AML-193 (cell line): ENCODE measurements at places on chromosomes 12 and 14.

DNA sequence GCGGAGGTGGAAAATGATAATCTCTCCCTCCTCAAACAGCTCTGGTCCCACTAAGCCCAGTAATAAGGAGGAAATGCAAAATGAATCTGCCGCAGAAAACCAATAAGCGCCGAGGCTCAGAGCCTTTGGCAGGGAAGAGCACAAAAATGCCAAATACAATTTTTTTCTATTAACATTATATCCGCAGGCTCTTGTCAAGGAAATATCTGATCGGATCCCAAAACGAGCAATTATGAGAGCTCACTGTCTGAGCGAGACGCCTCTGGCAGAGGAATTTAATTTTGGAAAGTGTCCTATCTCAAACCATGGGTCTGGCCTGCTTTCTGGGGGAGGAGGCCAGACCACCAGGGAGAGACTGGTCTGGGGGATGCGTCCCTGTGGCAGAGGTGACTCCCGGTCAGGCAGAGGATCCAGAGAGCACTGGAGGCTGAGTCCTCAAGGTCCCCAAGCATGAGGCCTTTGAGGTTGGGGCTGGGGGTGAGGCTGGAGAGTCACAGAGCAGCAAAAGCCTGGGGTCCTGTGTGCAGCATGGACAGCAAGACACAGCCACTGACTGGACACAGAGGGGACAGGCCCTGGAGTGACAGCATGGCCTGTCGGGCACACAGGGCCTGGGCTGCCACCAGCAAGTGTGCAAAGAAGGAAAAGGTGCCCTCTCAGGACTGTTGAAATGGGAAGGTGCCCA lies 342.8 kb upstream of the SFSWAP start:
- no peak for DNase-seq

DNA sequence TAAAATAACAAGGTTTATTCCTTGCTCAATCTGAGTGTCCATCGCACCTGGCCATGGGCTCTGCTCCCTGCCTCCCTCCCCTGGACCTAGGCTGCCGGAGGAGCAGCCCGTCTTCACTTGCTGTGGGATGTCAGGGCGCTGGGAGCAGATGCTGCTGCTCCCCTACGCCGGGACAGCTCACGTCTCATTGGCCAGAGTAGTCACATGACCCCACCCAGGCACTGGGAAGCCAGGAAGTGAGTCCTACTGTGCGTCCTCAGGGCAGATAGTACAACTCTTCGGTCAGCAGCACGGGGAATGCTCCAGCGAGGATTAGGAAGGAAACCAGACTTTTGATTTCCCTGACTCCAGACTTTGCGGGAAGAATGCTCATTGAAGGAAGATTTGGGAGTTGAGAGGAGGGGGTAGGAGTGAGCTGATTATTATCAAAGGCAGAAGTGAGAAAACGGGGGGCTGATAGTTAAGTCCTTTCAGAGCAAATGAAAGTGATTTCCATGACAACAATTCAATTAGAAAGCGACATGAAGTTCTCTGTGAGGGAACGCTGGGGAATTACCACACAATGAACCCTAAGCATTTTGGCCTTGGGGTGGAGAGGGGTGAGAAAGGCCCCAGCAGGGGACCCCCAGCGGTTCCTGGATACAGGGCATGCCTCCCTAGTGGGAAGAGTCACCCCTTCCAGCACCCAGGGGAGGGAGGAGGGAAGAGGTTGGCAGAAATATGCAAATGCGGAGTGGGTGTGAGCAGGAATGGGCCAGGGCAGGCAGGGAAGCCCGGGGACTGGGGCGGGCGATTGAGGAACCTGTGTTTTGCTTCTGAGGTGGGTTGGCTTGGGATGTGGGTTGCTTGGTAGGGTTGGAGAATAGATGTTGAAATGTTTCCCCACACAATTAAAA lies 215.5 kb downstream of the AACS start:
- no peak for DNase-seq

DNA sequence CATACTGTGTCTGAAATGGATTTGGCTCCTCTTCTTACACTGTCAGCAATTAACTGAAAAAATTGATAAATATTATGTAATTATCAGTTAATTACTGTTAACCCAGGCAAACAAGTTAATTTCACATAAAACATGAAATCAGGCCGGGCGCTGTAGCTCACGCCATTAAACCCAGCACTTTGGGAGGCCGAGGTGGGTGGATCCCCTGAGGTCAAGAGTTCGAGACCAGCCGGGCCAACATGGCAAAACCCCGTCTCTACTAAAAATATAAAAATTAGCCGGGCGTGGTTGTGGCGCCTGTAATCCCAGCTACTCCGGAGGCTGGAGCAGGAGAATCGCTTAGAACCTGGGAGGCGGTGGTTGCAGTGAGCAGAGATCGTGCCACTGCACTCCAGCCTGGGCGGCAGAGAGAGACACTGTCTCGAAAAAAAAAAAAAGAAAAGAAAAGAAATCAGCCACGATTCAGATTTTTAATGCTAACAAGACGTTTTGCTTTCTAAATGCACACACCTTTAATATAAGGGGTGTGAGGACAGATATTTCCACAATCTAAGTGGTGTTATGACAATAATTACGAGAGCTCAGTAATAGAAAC lies 473 bp upstream of the TMEM19 start:
- DNase-seq = no peak

- DNase-seq = peak; percentile 51
These were observed 6.3 kb upstream of the ITGB7 start for GRCh38 chr12:53213348-53213747.

- peak; percentile 66 for DNase-seq
These were observed at the start of gene TOMM20L for GRCh38 chr14:58395812-58396788. TOMM20L (plus strand) TSS chr14:58395930; CDS start chr14:58395958, 28 bp downstream.

- DNase-seq = no peak
These were observed 73.8 kb upstream of the SRSF5 start for GRCh38 chr14:69693145-69693544.

GRCh38 chr14:30108975-30109700 lies 181.5 kb upstream of the PRKD1 start:
- DNase-seq = no peak

DNA sequence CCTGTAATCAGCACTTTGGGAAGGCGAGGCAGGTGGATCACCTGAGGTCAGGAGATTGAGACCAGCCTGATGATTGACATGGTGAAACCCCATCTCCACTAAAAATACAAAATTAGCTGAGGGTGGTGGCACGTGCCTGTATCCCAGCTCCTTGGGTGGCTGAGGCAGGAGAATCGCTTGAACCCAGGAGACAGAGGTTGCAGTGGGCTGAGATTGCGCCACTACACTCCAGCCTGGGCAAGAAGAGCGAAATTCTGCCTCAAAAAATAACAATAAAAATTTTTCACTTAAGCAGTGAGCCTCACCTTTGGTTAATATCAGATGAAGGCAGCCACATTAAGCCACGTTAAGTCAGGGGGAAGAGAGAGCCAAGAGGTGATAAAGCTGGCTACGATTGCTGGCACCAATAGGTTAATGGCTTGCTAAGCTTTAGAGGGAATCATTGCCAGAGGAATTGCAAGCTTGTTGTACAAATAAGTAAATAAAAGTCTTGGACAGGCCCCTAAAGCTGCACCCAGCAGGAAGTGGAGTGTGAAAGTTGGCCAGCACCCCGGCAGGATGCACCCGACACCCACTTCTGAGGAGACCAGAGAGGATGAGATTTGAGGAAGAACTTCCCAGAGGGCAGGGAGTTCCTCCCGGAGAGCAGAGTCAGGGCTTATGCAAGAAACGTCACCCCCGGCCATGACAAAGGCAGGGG lies 41.3 kb upstream of the TESC start:
- DNase-seq = no peak

- DNase-seq = no peak
These were observed 2.4 kb downstream of the ETNK1 start for GRCh38 chr12:22627371-22627770.

- DNase-seq = no peak
These were observed 96.9 kb downstream of the SYNE2 start for GRCh38 chr14:63949696-63950095.

GRCh38 chr14:70635971-70636595 lies 5.6 kb upstream of the TTC9 start:
- no peak for DNase-seq

- DNase-seq = no peak
These were observed 28.9 kb upstream of the PPM1A start for GRCh38 chr14:60220084-60220483.

DNA sequence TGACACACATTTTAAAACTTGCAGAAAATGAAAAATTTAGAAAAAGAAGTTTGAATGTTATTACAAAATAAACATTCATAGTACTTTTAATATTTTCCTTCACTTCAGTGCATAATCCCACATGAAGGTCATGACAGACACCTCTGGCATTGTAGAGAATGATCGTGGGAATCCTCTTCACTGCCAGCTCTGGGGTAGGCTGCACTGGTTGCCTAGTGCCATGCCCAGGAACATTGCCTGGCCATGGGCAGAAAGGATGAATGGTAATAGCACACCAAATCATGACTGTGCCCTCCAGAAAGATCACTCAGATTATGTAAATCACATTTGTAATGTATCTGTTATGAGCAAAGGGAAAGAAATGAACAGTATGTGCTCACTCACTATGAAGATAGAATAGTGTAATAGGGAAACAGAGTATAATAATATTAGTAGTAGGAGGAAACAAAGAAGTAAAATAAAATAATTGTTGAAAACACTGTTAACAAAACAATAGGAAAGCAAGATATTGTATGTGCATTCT lies 161.6 kb downstream of the PLCZ1 start:
- DNase-seq = no peak

DNA sequence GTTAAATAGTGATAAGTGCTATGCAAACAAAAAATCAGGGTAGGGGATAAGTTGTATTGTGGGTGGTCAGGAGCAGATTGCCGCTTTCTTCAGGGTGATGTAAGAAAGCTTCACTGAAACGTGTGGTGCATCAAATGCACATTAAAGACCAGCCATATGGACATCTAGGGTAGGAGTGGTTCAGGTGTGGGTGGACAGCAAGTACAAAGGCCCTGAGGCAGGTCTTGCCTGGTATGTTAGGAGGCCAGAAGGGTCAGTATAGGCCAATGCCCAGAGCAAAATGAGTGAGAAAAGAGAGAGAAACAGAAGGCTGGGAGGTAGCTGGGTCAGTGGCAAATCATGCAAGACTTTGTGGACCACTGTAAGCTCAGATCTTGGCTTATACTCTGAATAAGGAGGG lies 25.6 kb upstream of the CISTR start:
- no peak for DNase-seq

DNA sequence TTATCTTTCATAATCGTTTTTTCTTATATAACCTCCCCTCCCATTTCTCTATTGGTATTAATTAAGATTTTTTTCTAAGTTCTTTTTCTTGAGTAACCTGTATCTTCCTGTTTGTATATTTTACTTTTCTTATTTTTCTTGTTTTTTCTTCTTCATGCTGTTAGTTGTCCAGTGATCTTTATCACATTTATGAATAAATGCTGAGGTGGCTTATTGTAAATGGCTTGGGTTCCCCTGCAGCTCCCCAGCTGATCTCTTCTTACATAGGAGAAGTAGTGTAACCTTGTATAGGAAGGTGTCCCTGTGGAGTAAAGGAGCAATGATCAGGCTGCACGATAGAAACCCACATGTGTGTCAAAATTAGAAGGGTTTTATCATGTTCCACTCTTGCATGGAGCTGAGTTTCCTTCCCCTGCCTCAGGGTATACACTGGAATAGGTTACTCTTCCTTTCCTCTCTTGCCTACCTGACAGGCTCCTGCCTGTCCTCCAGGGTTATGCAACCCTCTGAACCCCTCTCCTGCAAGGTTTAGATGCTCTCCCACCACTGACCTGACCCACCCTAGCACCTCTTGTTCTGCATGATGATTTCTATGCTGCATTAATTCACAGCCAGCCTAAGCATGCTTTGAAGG lies 334.8 kb upstream of the RGS6 start:
- peak; percentile 21 for DNase-seq

DNA sequence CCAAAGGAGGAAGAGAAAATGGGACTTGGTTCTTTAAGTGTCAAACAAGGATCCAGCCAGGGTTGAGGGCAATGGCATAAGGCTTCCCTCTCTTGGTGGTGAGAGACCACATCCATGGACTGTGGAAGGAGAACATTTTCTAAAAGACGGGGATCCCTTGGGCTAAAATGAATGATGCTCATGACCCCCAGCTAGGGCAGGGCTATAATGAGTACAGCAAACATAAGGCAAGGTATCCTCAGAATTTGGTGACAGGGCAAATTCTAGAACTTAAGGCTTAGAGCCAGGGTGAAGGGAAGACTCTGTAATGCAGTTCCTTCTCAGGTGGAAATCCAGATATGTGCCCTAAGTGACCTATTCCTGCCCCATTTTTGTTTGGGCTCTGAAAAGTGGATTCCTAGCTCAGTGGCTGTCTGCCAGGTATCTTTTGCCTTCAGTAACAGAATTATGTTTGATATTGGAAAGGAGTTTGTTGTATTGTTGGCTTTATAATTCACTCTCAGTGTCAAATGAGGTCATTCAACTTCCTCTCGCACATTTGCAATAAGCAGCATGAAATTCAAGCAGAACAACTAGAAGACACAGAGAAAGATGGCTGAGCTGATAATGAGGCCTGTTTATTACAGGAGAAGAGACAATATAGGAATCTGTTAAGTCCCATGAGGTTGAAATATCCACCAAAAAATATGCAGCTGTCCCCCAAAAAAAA lies 76.8 kb downstream of the DAD1 start:
- DNase-seq = no peak

DNA sequence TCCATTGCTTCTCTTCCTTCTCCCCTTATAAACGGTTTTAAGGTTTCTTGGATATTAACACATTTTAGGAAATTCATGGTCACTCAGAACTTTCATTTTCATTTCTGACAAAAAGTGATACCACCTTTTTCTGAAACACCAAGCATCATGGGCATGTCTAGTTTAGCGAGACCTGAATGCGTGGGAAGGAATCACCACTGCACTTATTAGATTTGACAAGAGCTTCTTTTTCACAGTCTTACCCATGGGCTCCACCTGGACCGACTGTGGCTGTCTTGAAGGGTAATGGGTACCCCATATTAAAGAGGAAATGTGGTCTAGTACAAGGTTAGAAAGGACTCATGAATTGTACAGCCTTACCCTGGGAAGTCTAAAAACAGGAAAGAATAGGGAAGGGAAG lies 95.4 kb downstream of the KCNK10 start:
- no peak for DNase-seq

GRCh38 chr14:61188978-61189808 lies 91.9 kb downstream of the TMEM30B start:
- no peak for DNase-seq

- peak; percentile 14 for DNase-seq
These were observed 6.1 kb downstream of the TM7SF3 start for GRCh38 chr12:27008081-27008480.

- no peak for DNase-seq
These were observed 213.7 kb downstream of the ESR2 start for GRCh38 chr14:64080452-64080851.

- DNase-seq = no peak
These were observed 46.1 kb downstream of the CYP46A1 start for GRCh38 chr14:99729991-99730875.

- DNase-seq = no peak
These were observed 23.7 kb upstream of the OSBPL8 start for GRCh38 chr12:76583301-76583700.

DNA sequence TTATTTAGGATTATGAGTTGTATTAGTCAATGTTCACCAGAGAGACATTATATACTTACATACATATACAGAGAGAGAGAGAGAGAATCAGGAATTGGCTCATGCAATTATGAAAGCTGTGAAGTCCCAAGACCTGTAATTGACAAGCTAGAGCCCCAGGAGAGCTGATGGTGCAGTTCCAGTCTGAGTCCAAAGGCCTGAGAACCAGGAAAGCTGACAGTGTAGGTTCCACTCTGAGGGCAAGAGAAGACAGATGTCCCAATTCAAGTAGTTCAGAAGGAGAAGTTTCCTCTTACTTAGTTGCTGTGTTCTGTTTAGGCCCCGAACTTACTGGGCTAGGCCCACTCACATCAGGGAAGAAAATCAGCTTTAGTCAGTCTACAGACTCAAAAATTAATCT lies 76.4 kb upstream of the FICD start:
- DNase-seq = no peak
